ELR (cell line): ENCODE measurements at places on chromosomes 3 and 15.

GRCh38 chr15:71362556-71362955, 247.3 kb downstream of the THSD4 start:
- DNase-seq = no peak

- DNase-seq = no peak
Measured at GRCh38 chr3:126464093-126464492, 11.6 kb downstream of the ZXDC start.

GRCh38 chr15:37820380-37821128, 113.9 kb upstream of the TMCO5A start:
- no peak for DNase-seq

- no peak for DNase-seq
Measured at GRCh38 chr15:38600236-38600635, 35.6 kb upstream of the RASGRP1 start.
